ENCODE measurements at places on chromosomes 6 and 20. TPM values are rescaled to one million over a fixed set of nuclear protein-coding genes. Genes with fewer than 3 reads are reported as not detected.

The CYP24A1 gene
- total RNA-seq: 1.1 TPM

The MLN gene
- not detected for total RNA-seq

The NTSR1 gene
- total RNA-seq: 1.8 TPM

The CPNE5 gene
- total RNA-seq: 6.9 TPM

The WFDC5 gene
- not detected for total RNA-seq

The GRM1 gene
- 28.9 TPM for total RNA-seq

The SEL1L2 gene
- total RNA-seq: not detected

The SLC35F1 gene
- total RNA-seq: 49.6 TPM

The ARHGAP40 gene
- not detected for total RNA-seq

The ID4 gene
- 118 TPM for total RNA-seq

The CCN6 gene
- total RNA-seq: not detected

The HDAC2 gene
- 175 TPM for total RNA-seq

The NRSN1 gene
- total RNA-seq: 26.8 TPM

The CST4 gene
- total RNA-seq: not detected

The RUNX2 gene
- total RNA-seq: 0.54 TPM

The RIPPLY2 gene
- 8.0 TPM for total RNA-seq

The FRK gene
- total RNA-seq: 0.36 TPM

The RAB44 gene
- not detected for total RNA-seq

The LAMA4 gene
- 65.4 TPM for total RNA-seq

The TRPC4AP gene
- total RNA-seq: 47.7 TPM

The TIAM2 gene
- 32.5 TPM for total RNA-seq

The PAX1 gene
- not detected for total RNA-seq

The COL9A1 gene
- 7.3 TPM for total RNA-seq

The COL12A1 gene
- 42.9 TPM for total RNA-seq

The NEU1 gene
- total RNA-seq: 11.7 TPM

The CLDN20 gene
- not detected for total RNA-seq

The HTR1E gene
- 0.54 TPM for total RNA-seq

The TINAG gene
- not detected for total RNA-seq

Measured in cerebellum (tissue), 4 donors.